ENCODE measurements at places on chromosomes 1 and 21. TPM values are rescaled to one million over a fixed set of nuclear protein-coding genes. Genes with fewer than 3 reads are reported as not detected.

C8B gene
- not detected for total RNA-seq

KIAA0040 gene
- 93.1 TPM for total RNA-seq

DNA sequence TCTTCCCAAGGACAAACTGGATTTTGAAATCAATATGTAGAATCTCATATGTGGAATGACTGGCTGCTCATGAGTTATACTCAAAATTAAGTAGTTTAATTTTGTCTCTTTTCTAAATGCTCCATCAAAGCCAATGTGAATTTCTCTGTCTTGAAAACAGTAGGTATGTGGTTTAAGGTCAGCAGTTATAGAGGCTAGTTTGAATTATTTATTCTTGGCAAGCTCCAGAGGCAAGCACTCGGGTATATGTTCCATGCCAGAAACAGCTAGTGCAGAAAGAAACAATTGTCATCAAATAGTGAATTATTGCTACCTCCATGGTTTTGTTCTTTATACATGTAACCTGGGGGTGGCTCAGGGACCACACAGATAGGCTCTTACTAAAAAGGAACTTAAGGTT is 63.5 kb downstream of the LRIG2 start:
- no peak for DNase-seq

GRCh38 chr21:23522751-23523150 is 2084.5 kb downstream of the MRPL39 start:
- DNase-seq = no peak

- no peak for DNase-seq
Observed at GRCh38 chr1:6477039-6477820, 11.3 kb upstream of the TNFRSF25 start.
